ENCODE measurements at places on chromosomes 7 and 10. TPM values are rescaled to one million over a fixed set of nuclear protein-coding genes. Genes with fewer than 3 reads are reported as not detected.

DNA sequence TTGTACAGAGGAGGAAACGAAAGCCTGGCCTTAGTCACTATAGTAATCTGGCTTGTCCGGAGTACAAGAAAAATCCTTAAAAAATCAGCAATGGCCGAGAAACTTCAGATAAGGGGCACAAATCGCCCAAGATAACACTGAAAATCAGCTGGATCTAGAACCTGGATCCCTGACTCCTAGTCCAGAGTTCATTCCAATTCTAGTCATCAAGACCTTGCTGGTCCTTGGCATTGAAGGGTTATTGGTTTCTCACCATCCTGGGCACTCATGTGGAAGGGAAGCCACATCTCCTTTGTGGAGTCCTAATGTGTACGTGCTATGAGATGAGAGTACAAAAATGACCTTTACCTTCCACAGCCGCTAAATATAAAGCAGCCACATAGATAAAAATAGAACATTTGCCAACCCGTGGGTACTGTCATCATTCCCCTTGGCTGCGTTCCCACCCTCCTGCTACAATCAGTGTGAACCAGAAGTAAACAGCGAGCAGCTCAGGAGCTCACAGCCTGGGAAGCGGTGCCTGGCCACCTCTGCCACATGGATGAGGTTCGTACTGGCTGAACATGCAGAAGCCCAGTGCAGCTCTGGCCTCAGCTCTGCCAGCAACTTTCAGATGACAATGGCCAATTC, 116.0 kb upstream of the PDLIM1 start:
- H3K4me1 ChIP-seq: no peaks in the 10 kb centered on the region
- no peaks in the 10 kb centered on the region for H3K27me3 ChIP-seq
- DNase-seq: no peak
- no peak overlapping the region for H3K27ac ChIP-seq

DNA sequence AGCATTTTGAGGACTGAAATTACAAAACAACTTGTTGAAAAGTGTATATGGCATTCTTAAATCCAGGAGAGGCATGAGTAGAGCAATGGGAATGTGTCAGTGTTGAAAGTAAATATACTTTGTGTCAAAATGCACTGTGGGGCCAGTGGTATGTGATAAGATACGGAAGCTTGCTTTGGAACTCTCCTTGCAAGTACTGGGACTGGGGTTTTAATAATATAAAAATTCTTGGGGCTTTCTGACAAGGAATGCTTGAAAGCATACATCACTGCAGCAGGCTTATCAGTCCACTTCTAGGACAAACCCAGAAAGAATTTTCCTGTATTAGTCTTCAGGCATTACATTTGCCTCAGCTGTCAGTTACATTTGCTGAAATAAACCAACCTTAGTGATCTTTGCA, 472.8 kb upstream of the FZD8 start:
- H3K27ac ChIP-seq: no peak overlapping the region
- H3K4me1 ChIP-seq: no peaks in the 10 kb centered on the region
- DNase-seq: no peak
- no peak overlapping the region for H3K4me3 ChIP-seq
- H3K36me3 ChIP-seq: no peaks in the 10 kb centered on the region
- H3K27me3 ChIP-seq: no peaks in the 10 kb centered on the region

DNA sequence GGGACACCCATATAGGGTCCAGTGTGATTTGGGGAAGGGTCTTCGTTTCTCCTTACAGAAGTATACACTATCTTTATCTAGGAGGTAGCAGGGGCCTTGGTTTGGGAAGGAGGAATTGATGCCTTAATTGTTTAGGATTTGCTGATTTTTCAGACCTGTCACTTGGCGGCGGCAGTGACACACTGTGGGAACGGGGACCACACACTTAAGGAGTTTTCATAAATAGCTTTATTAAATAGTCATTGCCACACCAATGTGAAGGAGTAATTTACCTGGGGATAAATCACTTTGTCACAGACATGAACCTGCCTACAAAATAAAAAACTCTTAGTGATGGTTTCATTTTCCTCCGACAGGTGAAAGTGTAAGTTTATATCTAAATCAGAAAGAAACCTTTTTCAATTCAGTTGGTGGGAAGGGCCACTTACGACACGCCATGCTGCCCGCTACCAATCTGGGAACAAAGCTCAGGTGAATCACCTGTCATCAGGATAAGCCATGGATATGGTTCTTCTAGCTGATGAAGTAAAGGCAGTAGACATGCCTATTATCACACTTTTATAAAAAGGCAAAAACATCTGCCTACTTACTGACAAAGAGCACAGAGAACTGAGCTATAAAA, 12.3 kb upstream of the ENO4 start:
- no peaks in the 10 kb centered on the region for H3K36me3 ChIP-seq
- H3K4me1 ChIP-seq: no peaks in the 10 kb centered on the region
- no peak overlapping the region for H3K27ac ChIP-seq

GRCh38 chr10:28459453-28460144, 73.3 kb upstream of the WAC start:
- no peaks in the 10 kb centered on the region for H3K4me1 ChIP-seq
- H3K27me3 ChIP-seq: no peaks in the 10 kb centered on the region
- no peak for DNase-seq
- H3K36me3 ChIP-seq: no peaks in the 10 kb centered on the region

- no peaks in the 10 kb centered on the region for H3K27me3 ChIP-seq
- H3K27ac ChIP-seq: no peak overlapping the region
- H3K36me3 ChIP-seq: no peaks in the 10 kb centered on the region
- DNase-seq: no peak
- peaks cover 11% of the 10 kb centered on the region for H3K4me1 ChIP-seq
- H3K4me3 ChIP-seq: no peak overlapping the region
Observed at GRCh38 chr10:119700321-119700954, 25.4 kb upstream of the INPP5F start.

Gene STEAP1
- polyA plus RNA-seq: not detected

Gene SGCE
- 2.2 TPM for polyA plus RNA-seq

Gene BET1
- 14.6 TPM for polyA plus RNA-seq

Gene CXCL12
- polyA plus RNA-seq: not detected

All from CD4-positive, alpha-beta memory T cell (primary cell).